NCI-H146 (cell line): ENCODE measurements at places on chromosomes 7 and 10.

DNA sequence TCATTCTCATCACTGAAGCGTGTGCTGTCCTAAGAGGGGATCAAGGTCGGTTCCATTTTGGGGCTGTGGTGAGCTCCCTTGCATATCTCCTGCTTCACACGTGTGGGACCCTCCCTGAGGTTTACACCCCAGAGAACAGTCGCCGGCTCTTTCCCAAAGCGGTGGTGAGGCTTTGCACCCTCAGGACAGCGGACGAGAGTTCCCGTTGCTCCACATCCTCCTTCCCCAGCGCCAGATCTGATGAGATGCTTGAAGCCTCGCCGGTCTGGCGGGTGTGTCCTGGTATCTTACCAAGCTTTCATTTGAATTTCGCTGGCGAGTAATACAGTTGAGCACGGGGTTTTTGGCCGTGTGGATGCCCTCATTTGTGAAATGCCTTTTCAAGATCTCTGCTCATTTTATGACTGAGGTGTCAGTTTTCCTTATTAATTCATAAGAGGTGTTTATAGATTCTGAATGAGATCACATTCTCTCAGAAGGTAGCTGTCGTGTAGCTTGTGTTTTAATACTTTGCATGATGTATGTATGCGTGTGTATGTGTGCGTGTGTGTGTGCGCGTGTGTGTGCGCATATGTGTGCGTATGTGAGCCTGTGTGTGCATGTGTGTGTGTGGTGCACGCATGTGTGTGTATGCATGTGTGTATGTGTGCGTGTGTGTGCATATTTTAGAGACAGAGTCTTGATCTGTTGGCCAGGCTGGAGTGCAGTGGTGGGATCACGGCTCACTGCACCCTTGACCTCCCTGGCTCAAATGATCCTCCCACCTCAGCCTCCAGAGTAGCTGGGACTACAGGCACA, 30.7 kb downstream of the ELFN1 start:
- DNase-seq: no peak

DNA sequence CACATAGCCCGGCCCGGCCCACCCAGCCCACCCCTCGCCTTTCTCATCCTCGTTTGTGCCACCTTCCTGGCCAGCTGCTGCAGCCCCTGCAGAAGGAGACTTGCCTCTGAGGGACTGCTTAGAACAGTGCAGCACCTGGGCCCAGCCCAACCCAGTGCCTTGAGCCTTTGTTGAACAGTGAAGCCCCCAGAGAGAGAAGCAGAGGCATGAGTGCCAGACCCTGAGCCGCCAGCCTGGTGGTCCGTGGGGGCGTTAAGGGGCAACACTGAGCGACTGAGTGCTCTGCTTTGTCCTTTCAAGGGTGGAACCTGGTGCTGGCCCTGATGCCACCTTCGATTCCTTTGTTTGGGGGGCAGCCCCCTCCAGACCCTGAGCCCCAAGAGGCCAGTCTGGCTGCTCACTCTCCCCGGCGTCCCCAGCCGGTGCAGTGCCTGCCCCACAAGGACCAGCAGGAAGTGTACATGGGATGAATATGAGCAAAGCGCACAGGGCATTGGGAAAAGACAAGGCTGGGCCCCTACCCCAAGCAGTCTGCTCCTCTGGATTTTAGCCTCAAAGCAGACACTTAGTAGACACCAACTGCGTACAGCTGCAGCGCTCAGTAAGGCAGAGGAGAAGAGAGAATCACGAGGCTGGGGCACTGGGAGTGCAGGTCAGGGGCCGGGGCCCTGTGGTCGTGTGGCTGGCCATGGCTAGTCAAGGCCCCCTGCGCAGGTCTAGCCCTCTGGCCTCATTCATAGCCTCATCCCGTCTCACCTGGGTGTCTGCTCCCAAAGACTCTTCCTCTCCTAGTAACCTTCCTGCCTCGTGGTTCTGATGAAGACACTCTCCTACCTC, 95.9 kb downstream of the RGS10 start:
- DNase-seq: no peak

DNA sequence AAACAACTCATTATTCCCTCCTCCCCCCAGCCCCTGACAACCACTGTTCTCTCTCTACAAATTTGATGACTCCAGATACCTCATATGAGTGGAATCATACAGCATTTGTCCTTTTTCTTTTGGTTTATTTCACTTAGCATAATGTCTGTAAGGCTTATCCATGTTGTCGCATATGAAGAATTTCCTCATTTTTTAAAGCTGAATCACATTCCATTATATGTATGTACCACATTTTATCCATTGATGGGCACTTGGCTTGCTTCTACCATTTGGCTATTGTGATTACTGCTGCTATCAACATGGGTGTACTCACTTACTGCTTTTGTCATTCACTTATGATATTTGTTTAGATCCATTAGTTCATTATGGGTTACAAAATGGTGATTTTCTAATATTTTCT, 112.8 kb downstream of the BUB3 start:
- no peak for DNase-seq

DNA sequence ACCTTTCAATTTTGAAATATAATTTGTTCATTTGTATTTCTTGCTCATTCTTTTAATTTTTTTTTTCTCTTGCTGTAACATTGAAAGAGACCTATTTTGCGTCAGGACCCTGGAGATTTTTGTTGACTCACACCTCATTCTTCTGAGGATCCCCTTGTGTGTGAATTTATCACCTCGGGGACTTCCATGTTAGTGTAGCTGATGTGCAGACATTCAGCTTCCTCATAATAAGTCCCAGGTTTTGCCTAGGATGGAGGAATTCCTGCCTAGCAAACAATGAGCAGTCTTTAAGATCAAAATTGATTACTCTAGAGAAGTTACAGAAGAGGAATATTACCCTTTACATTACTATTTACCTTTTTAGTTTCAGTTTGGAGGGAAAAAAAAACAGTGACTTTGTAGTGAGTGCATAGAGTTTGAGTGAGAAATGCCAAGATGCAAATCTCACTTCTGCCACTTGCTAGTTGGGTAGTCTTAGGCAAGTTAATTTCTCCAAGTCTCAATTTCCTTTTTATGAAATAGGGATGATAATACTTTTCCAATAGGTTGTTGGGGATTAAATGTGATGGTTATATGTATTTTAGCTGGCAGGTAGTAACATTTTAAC, 14.3 kb downstream of the TES start:
- DNase-seq: no peak

DNA sequence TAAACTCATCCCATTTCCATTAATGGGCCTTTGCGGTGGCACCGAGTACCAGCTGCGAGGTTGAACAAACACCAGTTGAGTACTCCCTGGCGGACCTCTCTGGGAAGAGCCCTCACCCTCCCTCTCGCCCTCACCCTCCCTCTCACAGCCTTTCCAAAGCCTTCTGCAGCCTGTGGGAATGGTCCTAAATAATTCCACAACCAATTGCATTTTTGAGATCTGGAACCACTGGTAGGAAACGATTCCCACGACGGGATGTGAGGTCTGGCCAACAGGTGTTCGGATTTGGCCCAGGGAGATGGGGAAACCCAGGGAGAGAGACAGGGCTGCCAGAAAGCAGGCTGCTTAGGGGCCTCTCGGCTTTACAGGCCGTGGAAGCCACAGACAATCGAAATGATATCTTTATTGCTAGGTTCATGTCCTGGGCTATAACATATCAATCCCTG, 5.3 kb downstream of the PTF1A start:
- no peak for DNase-seq

GRCh38 chr10:78868456-78868855, 200.3 kb upstream of the ZMIZ1 start:
- DNase-seq: no peak
